ENCODE measurements at places on chromosomes 11 and 22.

GRCh38 chr11:67432655-67433349 is 4.5 kb downstream of the RPS6KB2 start:
- no peak for DNase-seq

DNA sequence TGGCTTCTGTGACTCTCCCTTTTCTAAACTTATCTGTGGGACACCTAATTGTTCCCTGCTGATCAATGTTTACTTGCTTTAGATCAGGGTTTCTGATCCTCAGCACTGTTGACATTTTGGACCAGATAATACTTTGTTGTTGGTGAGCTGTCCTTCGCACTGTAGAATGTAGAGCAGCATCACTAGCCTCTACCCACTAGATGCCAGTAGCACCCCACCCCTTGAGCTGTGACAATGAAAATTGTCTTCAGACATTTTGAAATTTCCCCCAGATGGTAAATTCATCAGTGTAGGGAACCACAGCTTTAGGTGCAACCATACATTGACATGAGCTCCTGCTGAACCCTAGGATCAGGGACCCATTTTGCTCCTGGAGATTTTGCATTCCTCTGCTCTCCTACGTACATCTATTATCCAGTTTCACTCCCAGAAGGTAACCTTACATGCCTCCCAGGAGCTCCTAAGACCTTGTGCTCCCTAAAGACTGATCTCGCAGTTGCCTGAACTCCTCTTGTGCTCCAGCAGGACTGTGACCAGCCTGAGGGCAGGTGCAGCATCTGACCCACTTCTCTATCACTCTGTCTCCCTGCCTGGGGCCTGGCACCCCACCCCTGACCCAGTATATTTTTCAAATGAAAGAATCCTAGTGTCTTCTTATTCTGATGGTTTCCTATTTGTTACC is 107.8 kb downstream of the FAR1 start:
- no peak for DNase-seq

DNA sequence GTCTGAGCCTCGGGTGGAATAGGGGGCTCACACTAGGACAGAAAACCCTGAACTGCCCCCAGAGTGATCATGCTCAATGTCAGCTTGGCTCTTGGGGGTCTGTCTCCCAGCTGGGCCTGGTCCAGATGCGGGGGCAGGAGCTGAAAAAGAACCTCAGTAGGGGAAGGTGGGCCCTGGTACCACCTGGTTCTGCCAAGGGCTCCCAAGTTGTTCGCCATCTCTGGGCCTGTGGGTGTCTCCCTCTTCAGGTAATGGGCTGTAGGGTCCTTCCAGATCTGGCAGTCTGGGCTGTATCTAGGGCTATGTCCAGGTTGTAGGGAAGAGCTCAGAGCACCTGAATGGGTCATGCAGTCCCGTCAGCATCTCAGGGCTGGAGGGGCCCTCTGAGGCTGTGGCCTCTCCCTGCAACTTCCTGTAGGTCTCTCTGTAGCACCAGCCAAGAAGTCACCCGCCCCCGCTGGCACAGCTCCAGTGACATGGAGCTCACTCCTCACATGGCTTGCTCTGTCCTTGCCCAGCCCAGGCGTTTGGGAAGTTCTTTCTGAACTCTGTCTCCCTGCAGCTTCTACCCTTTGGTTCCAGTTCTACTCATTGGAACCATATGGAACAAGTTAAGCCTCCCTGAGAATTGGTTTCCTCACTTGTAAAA is 33.0 kb upstream of the SOX10 start:
- DNase-seq, result peak; percentile 8

DNA sequence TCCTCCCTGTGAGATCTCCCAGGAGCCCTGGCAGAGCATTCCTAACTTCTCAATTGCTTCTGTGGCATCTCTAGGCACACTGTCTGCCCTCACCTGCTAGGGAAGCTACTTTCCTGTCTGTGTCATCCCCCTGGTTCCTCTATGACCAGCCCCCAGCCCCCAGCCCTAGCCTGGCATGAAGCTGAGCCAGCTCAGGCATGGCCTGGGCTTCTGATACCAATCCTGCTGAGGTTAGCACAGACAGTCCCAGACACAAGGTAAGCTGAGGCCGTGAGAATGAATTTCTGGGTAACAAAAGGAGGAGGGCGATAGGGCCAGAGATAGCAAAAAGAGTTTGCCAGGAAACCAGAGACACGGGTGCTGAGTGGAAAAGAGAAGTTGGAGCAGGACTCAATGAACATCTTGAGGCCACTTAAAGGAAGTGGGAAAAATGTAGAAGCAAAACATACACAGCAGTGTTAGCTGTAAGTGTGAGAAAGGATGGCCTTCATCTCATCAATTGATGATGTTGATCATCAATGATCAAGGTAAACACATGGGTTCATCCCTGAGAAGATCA is 87.6 kb upstream of the PICALM start:
- DNase-seq, result no peak

DNA sequence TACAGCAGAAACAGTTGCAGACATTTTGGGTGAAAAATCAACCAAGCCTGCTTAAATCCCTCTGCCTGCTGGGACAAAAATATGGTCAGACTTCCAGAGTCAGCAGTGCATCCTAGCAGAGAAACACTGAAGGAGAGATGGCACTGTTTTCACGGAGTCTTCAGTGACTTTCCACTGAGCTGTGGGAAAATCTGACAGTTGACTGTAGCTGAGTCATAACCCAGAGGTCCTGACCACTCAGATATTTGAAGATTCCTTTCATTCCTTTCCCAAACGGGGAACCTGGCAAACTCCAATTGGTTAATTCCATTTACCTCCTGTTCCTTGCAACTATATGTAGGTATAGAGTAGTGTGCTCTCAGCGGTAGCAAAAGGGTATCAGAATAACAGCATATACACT is 20.9 kb upstream of the UPB1 start:
- peak; percentile 40 for DNase-seq

- DNase-seq, result no peak
These were observed 12.6 kb upstream of the GRAMD4 start for GRCh38 chr22:46607483-46608114.

- DNase-seq, result no peak
These were observed 1.8 kb downstream of the LARGE2 start for GRCh38 chr11:45924036-45924915.

DNA sequence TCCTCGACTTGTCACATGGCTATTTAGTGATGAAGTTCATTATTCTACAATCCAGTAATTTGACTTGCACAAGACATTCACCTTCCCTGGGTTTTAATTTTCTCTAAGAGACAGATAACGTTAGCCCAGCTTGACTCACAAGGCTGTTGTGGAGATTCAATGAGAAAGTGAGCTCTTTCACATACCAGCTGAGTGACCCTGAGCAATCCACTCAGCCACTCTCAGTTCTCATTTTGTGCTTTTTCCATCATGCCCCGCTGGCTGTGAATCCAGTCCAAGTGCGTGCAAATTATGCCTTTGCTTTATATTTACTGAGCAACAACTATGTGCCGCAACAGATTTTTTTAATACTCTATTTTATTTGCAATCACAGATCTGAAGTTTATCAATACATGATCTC is 176.5 kb downstream of the LARGE1 start:
- no peak for DNase-seq

- DNase-seq, result no peak
These were observed 43.4 kb downstream of the APOL5 start for GRCh38 chr22:35761037-35761436.

DNA sequence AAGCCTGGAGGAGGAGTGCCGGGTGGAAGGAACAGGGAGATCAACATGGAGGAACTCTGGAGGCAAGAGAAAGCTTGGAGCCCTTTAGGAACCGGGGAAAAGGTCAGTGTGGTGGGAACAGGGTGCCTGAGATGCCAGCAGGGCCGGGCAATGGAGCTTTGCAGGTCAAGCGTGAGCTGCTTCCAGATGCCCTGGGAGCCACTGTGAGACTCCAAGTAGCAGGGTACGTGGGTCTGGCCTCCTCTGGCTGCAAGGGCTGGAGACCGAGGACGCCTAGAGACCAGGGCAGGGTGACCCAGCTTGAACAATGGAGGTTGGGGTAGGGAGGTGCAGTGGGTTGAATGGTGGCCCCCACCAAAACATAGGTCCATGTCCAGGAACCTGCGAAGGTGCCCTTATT is 15.6 kb upstream of the EMID1 start:
- DNase-seq, result no peak

GRCh38 chr11:74033046-74033445 is 24.2 kb upstream of the UCP3 start:
- DNase-seq, result no peak

GRCh38 chr11:109421981-109422869 is at the start of gene C11orf87:
C11orf87 (plus strand) TSS chr11:109422190; CDS start chr11:109423634, 1,444 bp downstream.
- DNase-seq, result peak; percentile 24

DNA sequence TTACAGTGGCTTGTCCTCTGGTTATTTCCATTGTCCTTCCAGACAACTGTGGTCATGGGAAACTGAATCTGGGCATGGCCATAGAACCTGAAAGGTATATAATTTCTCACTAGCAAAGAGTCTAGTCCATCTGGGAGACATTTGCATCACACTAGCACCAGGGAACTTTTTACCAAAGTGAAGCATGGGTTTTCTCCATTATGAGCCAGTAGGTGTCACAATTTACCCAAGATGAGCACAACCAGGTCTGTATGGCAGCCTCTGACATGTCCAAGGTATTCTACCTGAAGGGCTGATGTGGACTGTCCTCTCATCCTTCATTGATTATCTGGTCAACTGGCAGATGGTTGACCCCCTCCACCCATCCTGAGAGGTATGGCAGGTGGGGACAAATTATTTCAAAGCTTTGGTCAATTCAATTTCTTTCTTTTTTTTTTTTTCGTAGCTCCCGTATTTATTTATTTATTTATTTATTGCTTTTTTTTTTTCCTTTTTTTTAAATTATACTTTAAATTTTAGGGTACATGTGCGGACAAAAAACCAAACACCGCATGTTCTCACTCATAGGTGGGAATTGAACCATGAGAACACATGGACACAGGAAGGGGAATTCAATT is 425.9 kb downstream of the TMEM135 start:
- peak; percentile 3 for DNase-seq

GRCh38 chr11:12215181-12215593 is 104.8 kb downstream of the MICAL2 start:
- no peak for DNase-seq

DNA sequence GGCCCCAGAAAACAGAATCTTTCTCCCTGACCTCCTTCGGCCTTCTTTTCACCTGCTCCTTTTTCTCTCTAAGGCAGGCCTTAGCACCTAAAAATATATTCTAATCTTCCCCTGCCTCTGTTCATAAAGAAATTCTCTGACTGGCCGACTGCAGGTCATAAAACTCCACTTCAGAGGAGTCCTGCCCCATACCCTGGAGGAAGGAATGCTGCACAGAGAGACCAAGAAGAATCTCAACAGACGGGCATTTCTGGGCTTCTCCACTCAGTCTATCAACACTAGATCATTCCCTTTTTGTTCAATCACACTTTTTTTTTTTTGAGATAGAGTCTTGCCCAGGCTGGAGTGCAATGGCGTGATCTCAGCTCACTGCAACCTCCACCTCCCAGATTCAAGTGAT is 19.7 kb upstream of the PGA3 start:
- peak; percentile 17 for DNase-seq

- no peak for DNase-seq
These were observed 63.3 kb upstream of the PRODH start for GRCh38 chr22:18999416-18999815.
